GM12865 (cell line): ENCODE measurements at places on chromosomes 5 and 9.

- DNase-seq, result no peak
These were observed 105.0 kb upstream of the FAM120A start for GRCh38 chr9:93346231-93347112.

GRCh38 chr5:95726811-95727763 is 4.0 kb upstream of the RHOBTB3 start:
- no peak for DNase-seq

DNA sequence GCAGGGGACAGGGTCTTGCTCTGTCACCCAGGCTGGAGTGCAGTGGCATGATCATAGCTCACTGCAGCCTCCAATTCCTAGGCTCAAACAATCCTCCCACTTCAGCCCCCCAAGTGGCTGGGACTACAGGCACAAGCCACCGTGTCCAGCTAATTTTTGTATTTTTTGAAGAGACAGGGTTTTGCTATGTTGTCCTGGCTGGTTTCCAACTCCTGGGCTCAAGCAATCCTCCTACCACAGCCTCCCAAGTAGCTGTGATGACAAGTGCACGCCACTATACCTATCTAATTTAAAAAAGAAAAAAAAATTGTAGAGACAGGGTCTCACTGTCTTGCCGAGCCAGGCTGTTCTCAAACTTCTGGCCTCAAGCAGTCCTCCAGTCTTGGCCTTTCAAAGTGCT is 31.6 kb upstream of the LECT2 start:
- no peak for DNase-seq

DNA sequence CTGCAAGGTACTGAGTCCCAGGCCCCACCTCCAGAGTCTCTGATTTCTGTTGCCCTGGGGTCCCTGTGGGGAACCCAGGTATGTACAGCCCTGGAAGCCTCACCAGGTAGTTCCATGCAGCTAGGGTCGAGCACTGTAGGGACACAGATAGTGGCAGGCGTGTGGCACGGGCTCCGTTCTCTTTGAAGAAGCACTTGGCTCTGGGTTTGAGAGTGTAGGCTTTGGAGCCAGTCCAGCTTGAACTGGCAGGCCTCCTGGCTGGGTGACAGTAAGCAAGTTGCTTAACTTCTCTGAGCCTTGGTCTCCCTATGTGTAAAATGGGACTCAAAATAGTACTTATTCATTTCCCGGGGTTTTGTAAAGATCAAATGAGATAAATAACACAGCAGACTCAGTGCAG is 5.6 kb downstream of the OLFM1 start:
- DNase-seq, result no peak

GRCh38 chr9:100714372-100715099 is 136.7 kb downstream of the CAVIN4 start:
- DNase-seq, result peak; percentile 61

DNA sequence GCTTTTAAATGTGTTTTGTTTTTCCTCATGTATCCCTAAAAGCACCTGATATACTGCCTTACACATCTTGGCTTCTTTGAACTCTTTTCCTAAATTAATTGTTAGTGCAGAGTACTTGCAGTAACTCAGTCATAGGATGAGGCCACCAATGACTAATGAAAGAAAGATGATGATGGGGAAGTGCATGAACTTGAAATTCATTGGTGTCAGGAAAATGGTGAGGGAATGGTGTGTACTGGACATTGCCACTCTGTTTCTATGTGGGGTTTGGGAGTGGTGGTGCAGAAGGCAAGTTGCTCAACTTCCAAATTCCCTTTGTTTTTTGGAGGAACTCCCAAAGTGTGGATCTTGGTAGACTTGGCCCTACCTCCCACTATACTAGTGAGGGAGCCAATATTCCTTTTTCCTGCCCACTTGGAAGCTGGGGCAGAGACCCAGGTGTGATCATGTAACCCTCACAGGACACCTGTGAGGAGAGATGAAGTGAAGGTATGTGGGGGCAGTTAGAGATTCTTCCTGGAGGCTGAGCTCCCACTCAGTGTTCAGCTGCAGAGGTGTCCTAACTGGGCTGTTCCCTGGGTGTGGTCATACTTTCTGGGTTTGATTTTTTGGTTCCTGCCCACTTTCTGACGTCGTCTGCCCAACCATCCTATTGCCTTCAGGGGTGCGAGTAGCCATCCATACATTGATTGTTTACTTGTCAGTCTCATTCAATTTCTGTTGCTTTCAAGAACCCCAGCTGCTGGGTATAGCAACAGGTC is 298.5 kb downstream of the MAST4 start:
- no peak for DNase-seq

DNA sequence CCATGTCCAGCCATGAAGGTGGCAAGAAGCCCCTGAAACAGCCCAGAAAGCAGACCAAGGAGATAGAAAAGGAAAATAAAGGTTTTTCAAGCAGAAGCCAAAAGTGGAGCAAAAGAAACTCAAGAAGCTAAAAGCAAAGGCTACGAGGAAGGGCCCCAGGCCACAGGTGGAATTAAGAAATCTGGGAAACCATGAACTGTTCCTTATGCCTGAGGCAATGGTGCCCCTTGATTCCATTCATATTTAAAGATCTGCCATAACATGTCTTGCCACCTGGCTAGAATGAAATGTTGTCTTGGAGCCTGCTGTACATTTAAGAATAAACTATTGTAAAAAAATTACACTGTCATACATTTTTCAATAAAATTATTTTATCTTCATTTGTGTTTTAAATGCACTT is 59.5 kb upstream of the TARS1 start:
- no peak for DNase-seq

- no peak for DNase-seq
These were observed 122.8 kb downstream of the DEPDC1B start for GRCh38 chr5:60577116-60577515.

GRCh38 chr5:16755641-16756040 is 138.8 kb upstream of the RETREG1 start:
- no peak for DNase-seq

DNA sequence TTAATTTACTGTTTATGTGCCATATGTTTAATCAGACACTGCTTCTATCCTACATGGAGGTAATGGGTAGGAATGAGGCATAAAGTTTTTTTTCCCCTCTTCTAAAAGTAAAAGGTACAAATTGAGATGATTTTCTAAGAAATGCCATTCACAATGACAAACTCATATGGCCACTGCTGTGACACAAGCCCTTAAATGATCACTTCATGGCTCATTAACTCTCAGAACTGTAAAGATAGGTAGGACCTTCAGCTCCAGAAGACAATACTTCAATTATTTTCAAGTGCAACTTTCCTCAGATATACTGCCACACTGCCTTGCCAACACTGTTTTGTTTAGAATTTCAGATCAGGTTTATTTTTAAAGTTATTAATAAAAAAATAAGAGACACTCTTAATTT is 362.9 kb upstream of the ZNF608 start:
- DNase-seq, result no peak

- no peak for DNase-seq
These were observed 89.2 kb downstream of the DAPK1 start for GRCh38 chr9:87586731-87587355.

- DNase-seq, result no peak
These were observed 30.5 kb upstream of the CREBRF start for GRCh38 chr5:173025651-173026050.

DNA sequence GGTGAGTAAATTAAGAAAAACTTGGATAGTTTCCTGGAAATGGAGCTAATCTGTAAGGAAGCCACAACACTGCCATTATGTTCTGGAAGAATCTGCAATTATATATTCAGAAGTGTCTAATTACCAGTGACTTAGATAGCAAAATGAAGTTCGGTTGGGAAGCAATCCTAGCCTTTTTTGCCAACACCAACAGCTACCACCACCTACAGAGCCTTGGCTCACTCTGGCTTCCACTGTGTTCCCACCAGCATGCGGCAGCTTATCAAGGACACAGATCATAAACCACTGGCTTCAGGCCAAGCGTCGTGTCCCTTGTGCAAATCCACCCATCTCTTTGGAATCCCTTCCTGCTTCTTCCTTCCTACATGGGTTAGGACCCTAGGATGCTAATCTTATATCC is 118.0 kb upstream of the PCA3 start:
- DNase-seq, result no peak

DNA sequence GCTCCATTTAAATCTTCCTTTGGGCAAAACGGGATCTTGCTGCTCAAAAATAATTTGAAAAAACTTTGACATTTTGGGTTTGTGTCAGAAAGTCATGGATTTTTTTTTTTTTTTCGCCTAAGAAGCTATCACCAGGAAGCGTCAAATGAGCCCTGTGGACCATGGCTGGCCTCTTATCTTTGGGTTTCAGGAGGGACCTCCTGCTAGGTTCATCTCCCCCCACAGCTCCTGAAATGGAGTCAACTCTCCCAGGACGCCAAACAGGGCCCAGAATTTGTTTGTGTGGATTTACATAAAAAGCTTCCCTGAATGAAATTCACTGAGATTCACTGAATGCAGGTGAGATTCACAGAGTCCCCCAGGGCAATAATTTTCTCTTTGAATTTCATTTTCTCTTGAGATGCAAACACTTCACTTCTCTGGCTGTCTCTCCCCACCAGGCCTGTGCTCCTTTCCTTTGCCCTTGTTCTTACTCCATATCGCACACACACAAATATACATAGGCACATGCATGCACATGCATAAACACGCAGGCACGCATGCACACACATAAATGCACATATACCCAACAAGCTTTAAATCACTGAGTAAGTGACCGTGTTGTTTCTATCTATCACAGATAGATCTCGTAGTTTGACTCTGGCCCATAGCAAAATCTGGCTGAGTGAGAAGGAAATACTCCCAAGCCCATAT is 55.3 kb upstream of the GALNT10 start:
- DNase-seq, result no peak

DNA sequence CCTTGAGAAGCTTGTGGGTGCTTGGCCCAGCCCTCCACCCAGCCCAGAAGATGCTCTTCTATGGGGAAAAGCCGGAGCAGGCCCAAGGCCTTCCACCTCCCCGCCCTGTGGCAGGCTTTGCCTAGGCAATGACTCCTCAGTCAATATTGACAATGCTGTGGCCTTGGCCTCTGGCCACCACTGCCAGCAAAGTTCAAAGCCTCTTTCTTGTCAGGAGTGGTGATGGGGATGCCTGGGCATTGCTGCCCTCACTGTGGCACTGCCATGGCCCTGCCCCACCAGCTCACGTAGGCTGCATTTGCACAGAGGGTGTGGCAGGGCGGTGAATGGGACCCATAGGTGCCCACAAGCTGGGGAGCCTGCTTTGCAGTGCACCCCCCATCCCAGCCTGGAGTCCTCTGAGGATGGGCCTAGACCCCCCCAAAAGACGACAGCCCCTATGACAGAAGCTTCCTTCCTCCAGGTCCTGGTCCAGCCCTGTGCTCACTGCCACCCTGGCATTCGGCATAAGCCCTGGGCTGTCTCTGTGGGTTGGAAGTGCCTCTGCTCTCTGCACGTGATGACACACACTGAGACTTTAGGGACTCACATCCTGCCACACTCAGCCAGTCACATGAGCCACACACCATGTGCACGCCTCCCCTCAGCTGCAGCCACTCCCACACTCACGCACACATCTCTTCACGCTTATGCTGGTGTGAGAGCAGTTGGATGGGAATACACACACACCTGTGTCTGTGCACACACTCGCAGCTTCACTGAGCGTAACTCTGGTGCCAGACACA is 31.1 kb downstream of the MORN5 start:
- DNase-seq, result peak; percentile 29

- DNase-seq, result no peak
These were observed 78.5 kb downstream of the KIF4B start for GRCh38 chr5:155091768-155092717.

DNA sequence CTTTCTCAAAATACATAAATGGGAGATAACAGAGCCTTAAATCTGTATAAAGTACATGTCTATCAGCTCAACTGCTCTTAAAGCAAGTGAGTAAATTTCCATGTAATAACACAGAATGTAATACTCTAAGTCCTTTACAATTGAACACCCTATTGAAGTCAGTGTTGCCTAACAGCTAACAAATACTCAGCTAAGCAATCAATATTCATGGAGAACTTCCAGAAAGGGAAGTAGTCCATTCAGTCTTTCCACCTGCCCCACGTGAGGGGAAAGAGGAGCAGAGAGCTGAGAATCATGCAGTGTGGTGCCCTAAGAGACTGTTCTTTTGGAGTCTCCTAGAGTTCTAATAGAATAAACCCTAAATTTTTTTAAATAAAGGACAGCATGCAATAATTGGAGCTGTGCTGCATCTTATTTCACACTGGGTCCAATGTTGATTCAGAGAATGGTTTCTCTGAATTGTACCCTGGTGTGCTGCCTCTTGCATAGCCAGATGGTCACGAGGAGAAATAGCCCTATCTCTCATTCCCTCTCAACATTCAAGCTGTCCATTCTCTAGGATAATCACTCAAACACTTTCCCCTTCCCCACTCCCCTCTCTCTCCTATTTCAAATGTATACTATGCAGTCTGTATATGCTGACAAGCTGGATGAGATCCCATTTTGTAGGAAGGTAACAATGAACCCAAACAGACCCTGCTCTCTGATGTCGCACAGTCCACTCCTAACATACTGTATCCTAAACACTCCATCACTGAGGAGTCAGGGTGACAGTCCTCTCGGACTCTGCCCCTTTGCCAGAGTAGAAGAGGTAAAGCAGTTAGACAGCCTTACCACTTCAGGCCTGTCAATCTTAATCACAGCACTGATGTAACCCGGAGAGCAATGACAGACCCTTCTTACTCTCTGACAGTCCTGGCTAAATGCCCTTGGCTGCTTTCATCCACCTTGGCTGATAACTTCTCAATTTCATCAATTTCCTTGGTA is 134.8 kb downstream of the EPB41L4A start:
- DNase-seq, result no peak

DNA sequence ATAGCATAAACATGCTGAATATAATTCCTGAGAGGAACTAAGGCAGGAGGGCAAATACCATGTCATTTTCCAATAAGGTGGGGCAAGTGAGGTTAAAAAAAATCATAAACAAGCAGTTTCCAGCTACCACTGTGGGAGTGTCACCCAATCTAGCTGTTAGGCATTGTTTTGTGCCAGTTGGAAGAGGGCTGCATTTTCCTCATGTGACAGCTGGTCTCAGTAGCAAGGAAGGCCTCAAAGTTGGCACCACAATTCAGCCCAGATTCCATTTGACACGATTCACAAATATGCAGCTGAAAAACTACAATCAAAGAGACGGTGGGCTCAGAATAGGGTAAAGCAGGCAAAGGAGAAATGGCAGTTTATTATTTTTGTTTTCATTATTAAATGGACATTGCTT is 636.1 kb downstream of the KIF4B start:
- DNase-seq, result no peak

- DNase-seq, result peak; percentile 80
These were observed 5.8 kb downstream of the ANXA6 start for GRCh38 chr5:151151793-151152192.

DNA sequence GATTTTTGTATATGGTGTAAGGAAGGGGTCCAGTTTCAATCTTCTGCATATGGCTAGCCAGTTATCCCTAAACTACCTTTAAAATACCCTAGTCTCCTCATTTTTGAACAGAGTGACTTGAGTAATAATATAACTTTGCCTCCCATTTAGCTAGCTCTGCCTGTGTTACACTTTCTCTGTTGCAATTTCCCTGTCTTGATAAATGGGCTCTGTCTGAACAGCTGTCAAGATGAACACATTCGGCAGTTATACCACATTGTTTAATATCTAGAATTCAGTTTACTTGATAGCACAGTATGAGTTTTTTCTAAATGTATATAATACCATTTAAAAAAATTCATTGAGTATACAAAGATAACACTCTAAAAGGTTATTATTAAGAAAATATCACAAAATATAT is 562.9 kb upstream of the FTMT start:
- DNase-seq, result no peak

- no peak for DNase-seq
These were observed 14.2 kb upstream of the RALGDS start for GRCh38 chr9:133135146-133135745.
